ENCODE measurements at places on chromosomes 16 and 17.

- no peak for DNase-seq
Measured at GRCh38 chr16:89061590-89062380, 31.9 kb upstream of the ACSF3 start.

DNA sequence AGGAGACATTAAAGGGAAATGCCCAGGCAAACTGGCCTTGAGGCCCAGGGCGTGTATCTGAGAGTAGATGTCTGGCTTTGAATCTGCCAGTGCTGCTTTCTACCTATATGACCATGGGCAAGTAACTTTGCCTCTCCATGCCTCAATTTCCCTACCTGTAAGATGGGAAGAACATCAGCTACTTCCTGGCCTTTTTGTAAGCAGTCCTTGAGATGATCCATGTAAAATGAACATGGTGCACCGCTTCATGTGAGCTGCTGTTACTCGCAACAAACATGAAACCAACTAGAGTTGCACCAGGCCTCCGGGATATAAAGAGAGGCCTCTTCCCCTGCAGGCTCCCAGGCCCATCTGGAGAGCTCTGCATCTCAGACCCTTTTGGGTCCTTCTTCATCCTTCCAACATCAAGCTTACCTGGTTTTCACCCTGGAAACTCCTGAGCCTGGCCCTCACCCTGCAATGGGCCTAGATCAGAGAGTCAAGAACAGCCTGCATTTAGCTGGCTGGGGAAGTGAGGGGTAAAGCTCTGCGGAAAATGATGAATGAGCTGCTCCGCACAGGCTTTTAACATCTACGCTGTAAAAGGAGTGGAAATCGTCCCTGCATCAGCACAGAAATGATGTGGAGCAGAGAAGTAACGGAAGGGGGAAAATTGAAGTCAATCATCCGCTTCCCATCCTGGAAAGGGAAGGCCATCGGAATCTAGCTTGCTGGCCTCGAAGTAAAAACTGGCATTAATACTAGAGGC is 2.3 kb upstream of the MYH11 start:
- DNase-seq = no peak

DNA sequence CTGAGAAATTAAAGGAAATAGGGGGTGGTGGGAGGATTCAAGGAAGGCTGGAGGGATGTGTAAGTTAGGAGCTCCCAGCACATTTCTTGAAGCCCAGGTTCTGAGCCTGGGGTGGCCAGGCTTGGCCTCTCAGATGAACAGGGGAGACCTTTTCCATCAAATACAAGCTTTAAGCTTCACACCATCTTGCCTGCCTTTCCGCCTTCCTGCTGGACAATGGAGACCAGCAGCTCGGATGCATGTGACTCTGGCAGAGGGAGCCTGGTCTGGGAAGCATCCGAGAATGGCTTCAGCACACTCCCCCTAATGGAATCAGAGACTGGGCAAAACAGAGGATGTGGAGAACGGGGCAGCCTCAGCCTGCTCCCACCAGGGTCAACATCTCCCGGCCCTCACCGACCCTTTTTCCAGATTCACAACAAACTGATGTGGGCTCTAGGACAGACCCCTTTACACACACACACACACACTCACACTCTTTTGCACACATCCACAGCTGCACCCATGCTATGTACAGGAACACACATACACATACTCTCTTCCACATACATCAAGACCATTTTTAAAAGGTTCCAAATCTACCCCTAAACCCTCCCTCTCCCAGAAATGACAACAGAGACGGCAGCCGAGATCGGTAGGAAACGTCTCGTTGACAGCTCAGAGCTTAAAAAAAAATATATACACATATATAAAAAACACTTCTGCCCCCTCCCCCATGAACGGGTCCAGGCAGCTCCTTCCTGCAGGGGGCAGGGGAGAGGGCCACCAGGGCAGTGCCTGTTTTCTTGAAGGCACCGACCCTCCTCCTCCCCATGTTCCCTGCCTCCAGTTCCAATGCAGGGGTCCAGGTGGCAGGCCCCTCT is 6.5 kb upstream of the ATXN7L3 start:
- DNase-seq = no peak

- no peak for DNase-seq
Measured at GRCh38 chr17:7417056-7417655, 3.0 kb upstream of the SPEM1 start.

DNA sequence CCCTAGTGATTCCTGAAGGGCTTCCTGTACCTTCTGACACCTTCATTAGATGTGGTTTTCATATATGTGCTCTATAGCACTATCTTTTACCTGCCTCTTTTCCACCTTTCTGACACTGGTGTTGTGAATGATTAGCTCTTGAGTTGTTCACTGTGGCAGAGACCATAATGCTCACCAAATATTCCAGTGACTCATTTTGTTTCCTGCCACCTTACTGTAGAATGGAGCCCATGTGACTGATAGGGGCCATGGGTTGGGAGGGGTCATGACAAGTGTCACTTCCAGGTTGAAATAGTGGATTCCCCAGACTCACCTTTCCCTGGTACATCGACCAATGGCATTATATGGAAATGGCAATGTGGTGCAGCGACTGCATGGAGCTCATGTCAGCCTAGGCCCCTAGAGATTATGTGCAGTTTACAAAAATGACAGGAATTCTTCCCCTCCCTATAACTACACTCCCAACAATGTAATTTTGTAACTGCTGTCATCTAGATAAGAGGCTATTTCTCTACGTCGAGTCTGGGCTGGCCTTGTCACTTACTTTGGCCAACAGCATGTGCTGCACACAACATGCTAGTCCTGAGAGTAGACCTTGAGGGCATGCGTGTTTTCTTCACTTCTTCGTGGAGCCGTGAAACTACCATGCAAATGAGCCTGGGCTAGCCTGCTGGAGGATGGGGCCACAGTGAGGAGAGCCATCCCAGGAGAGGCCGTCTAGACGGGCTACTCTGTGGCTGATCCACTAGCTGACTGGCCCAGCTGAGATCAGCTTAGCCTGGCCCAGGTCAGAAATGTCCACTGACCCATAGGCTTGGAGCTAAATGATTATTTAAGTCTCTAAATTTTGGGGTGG is 409.5 kb downstream of the CA10 start:
- peak; percentile 75 for DNase-seq

DNA sequence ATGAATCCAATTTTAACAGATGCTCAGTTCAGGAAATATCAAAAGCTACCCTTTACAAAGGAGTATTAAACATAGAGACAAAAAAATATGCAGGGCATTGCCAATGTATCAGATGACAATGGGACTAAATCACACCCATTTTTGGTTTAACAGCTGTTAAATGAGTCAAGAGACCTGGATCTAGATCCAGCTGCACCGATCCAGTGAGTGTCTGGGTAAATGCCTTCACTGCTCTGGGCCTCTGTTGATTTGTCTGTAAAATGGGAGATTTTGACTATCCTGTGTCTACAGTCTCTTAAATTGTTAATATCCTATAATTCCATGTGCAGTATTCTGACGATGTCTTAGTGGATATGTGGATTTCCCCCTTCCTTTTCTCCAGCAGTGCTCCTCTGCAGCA is 16.4 kb downstream of the KRT23 start:
- DNase-seq = no peak

DNA sequence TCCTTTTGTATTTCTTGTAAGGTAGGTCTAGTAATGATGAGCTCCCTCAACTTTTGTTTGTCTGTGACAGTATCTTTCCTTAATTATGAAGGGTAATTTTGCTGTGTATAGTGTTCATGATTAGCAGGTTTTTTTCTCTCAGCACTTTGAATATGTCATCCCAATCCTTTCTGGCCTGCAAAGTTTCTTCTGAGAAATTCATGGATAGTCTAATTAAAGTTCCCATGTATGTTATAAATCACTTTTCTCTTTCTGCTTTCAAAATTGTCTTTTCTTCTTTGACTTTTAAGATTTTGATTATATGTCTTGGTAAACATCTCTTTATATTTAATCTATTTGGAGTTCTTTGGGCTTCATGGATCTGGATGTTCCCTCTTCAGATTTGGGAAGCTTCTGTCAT is 54.3 kb upstream of the ZKSCAN2 start:
- DNase-seq = no peak

DNA sequence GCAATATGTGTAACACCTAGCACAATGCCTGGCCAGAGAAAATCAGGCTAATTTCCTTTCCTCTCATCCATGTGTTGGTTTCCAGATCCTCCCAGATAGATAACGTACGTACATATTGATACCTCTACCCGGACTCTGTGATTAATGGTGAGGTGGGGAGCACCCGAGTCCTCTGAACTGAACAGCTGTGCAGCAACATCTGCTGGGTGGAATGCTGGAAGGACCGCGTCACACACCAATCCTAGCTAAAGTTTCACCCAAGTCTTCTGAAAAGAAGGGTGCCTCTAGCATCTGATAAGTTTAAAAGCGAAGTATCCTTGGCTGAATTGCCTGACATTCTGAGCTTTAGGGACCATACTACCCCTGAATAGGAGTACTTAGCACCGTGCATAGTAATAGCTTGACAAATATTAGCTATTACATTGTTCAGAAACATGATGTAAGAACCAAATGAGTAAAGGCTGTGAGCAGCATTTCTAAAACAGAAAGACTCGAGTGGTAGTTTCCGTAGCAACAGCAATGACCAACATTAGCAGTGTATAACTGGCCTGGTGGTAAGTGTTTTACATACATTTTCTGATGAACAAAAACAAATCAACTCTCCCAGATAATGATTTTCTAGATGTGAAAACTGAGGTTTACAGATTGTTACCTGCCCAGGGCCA is 91.4 kb downstream of the SYCE1L start:
- peak; percentile 71 for DNase-seq

DNA sequence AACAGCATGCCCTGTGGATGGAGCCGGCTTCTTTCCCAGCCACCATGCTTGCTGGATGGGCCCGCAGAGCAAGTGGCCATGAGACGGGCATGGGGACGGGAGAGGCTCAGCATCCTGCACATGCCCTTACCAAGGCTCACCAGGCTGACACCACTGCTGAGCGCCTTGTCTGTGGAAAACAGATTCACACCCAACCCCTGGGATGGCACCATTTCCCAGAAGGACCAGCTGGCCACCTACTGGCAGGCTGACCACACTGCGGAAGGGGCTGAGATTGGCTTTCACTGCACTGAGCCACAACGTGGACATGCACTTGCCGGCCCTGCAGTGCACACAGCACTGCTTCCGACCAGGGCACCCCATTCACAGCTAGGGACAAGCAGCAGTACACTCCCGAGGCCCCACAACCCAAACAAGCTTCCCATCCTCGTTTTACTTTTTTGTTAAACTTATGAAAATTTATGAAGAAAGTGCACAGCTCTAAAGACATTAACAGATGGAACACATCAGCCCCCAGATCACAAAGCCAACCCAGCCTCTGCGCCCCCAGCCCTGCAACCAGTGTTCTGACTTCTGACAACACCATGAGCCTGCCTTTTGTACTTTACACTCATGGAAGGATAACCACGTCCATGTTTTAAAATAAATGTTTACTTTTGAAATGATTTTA is 13.9 kb upstream of the KRTAP17-1 start:
- peak; percentile 75 for DNase-seq

DNA sequence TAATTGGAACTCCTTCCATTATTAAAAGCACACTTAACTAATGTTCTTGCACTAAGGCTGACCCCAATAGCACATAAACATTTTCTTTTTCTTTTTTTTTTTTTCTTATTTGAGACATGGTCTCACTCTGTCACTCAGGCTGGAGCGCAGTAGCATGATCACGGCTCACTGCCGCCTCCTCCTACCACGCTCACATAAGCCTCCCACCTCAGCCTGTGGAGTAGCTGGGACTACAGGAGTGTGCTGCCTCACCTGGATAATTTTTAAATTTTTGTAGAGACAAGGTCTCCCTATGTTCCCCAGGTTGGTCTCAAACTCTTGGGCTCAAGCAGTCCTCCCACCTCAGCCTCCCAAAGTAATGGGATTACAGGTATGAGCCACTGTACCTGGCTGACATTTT is 1.2 kb upstream of the ZNF652 start:
- no peak for DNase-seq

DNA sequence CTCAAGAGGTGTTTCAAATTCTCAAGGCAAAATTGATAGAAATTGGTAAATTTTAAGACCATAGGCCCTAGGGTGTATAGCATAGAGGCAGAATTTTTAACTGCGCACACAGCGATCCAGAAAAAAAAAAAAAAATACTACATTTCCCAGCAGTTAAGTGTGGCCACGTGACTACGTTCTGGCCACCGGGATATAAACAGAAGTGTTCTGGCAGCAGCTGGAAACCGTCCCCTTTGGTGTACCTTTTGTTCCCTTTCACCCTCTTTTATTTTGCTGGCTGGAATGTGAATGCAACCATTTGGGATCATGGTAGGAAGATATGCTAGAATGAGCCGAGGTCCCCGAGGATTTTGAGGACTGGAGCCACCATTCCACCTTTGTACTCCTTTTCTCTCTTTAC is 52.7 kb upstream of the AKAP1 start:
- no peak for DNase-seq

- no peak for DNase-seq
Measured at GRCh38 chr16:47777220-47777619, 316.1 kb downstream of the PHKB start.

- peak; percentile 2 for DNase-seq
Measured at GRCh38 chr17:71792966-71793365, 327.9 kb upstream of the SOX9 start.

DNA sequence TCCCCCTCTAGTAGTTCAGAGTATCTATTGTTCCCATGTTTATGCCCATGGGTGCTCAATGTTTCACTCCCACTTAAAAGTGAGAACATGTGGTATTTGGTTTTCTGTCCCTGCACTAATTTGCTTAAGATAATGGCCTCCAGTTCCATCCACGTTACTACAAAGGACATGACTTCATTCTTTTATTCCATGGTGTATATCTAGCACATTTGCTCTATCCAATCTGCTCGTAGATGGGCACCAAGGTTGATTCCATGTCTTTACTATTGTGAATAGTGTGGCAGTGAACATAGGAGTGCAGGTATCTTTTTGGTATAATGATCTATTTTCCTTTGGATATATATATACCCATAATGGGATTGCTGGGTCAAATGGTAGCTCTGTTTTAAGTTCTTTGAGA is 169.2 kb upstream of the TBX2 start:
- no peak for DNase-seq

DNA sequence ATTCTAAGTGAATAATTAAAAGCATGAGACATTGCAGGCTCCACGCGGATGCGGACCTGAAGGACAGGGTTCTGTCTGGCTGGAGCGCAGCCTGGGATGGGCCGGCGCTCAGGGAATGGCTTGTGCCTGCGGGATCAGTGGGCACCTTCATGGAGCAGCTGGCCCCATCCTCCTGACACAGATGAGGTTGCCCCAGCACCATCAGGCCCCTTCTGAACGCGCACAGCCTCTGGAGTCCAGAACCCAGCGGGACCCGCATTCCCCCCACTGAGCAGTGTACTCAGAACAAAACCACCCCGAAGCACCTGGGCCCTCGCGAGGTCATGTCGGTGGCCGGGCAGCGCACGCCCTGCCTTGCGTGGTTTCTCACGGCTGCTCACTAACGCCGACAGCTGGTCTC is 70.5 kb upstream of the CHMP6 start:
- no peak for DNase-seq
